Stimulated activated CD4-positive, alpha-beta T cell treated with anti-CD3 and anti-CD28 coated beads, TNF-alpha, amount 100 ng/mL, for 1 hour (primary cell): ENCODE measurements at places on chromosomes 3 and 15.

DNA sequence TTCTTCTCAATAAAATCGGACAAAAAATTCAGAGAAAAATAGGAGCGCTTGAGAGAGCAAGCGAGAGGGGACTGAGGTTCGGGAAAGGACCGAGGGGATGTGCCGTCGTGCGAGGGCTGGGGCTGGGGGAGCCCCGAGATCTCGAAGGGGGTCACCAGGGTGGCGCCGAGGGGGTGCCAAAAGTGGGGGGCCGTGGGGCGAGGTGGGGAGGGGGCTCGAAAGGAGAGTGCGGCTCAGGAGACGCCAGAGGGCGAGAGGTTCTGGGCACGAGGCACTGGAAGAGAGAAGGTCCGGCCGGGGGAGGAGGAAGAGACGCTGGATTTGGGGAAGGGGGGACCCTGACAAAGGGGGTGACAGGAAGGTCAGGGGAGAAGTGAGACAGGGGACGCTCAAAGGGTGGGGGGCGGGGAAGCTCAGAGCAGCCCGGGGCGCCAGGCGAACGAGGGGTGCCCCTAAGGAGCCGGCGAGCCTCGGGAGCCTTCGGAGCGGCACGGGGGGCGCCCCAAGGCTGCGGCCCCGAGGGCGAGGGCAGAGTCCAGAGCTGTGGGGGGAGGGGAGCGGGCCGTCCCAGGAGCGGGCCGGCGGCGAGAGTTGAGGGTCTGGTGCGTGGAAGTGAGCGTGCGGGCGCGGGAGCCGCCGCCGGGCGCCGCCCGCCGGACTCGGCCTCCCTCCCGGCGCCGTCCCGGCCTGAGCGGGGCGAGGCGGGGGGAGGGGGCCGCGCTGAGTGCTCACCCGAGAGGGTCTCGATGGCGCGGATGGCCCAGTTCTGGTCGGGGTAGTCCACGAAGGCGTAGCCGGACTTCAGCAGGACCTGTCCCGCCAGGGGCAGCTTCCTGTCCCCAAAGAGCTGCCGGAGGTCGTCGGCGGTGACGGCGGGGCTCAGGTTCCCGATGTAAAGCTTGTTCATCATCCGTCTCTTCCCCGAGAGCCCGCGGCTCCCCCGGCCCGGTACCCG lies 514 bp downstream of the IGF2BP2 start:
- DNase-seq = no peak

- no peak for DNase-seq
Observed at GRCh38 chr3:100500320-100500880, 8.0 kb downstream of the TMEM45A start.

GRCh38 chr3:143934791-143935190 lies 36.8 kb upstream of the DIPK2A start:
- no peak for DNase-seq

DNA sequence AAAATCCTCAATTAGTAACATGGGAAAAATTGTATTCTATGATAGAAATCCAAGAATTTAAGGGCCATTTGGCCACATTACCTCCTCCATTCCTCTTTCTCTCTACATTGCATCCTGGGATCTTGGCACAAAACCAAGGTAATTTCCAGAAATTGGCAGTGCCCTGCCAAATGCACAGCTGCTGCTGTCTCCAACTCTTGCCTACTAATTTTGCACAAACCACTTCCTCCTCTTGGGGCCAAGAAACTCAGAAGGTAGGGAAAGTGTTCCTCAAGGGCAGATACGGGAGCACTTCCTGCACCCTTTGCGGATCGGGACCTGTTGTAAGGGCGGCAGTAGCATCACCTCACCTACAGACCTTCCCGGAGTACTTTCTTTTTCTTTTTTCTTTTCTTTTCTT lies 57.8 kb downstream of the MAP3K13 start:
- no peak for DNase-seq

DNA sequence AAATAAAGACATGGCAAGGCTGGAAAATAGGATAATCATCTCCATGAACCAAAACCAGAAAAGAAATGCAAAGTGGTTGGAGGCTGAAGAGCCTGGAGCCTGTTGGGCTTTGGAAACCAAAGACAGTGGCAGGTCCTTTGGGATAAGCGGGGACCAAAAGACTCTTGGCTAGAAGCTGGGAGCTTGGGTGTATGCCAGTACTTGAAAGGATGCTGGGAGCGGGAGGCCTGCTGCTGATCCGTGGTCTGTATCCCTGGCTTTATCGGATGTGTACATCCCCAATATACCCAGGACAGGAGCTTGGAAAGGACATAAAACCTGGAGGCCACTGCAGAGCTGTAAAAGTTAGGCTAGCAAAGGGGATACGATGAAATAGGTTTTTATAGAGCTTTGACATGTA lies 1.3 kb upstream of the CHRNB4 start:
- no peak for DNase-seq

DNA sequence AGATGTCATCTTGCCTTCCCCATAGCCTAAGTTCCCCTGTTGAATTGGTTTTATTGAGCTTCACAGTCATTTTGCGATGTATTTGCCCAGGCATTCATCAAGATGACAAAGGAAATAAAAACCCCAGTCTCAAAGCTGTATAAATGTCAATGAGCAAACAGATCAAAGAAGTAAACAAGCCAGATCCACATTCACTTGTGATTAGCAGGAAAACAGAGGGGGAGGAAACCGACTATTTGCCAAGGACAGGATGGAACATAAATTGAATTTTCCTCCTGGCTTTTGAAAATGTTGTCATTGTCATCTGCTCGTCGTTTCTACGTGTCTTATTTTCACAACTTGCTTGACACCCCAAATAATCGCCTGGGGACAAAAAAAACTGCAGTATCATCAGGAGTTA lies 83.5 kb downstream of the SV2B start:
- no peak for DNase-seq

DNA sequence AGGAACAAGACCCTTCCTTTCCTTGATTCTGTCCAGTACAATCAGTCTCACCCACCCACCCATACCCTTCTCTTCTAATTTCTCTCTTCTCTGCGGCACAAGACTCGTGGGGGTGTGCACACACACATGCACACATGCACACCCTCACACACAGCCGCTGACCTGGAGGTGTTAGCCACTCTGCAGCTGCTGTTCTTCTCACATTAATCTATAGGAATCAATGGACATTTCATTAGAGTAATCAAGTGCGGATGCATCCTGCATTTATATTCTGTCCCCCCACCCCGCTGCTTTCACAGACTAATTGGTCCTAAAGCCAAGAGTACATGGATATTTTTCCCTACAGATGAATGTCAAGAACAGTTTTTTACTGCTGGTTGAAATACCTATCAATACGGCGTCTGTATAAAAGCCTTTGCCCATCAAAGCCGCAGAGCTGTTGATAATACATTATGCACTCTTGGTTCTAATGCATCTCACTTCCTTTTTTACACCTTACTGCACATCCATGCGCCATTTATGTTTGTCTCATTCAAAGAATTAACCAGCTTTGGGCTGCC lies 186.5 kb upstream of the ONECUT1 start:
- DNase-seq = no peak

DNA sequence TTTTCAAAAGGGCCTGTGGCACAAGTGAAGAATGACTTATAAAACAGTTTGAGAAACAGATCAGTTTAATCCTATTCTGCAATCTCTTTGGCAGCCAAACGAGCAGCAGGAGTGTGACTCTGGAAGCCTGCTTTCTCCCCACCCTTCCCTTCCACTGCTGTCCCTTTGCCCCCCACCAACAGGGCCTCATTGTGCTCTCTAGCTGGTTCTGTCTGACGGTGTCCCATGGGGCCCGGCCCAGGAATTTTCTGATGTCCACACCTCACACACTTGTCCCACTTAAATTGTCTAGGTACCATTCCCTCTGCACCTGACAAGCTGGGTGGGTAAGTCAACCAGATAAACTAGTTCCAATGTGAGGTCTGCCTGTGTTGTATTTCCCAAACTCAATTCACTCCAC lies 16.4 kb downstream of the SLCO2A1 start:
- DNase-seq = no peak

- no peak for DNase-seq
Observed at GRCh38 chr3:110246796-110247376, 824.7 kb upstream of the NECTIN3 start.

DNA sequence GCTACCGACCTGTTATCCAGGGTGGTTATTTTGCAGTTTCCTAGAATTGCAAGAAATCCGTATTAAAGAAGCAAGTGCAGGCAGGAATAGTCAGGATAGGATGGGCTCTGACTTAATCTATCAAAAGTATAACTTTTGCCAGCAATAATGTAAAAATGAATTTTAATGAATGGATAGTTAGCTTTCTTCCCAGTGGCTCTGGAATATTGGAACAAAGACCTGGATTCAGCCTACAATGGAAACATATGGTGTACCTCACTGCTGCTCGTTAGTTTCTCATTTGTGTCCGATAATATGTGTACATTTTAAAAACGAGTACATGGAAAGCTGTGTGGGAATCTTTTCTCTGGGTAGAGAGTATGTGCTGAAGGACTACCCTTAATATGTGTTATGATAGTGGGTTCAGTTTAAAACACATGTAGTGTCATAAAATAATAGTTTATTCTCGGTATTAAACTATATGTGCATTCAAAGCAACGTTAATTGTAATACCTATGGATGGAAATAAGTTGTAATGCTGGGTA lies 805 bp downstream of the SERPINI1 start:
- DNase-seq = no peak

GRCh38 chr3:188309437-188310269 lies 155.7 kb downstream of the LPP start:
- DNase-seq = no peak

DNA sequence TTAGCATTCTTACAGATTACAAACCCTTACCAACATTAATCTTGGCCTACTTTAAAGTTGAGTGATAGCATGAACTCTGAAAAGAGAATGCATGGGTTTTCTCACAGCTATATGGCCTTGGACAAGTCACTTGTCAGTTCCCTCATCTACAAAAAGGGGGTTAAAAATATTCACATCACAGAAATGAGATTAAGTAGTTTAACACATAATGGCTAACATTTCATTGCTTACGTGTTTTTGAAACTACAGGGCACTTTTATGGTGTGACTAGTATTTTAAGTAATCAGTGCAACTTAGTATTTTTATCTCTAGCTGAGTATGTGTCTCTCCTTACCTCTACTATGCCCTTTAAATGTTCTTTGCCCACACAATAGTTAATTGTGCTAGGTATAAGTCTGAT lies 13.8 kb downstream of the TRIM59 start:
- no peak for DNase-seq

GRCh38 chr15:87490666-87491065 lies 765.9 kb downstream of the NTRK3 start:
- DNase-seq = no peak

GRCh38 chr3:155352900-155353490 lies 59.5 kb upstream of the STRIT1 start:
- DNase-seq = no peak

DNA sequence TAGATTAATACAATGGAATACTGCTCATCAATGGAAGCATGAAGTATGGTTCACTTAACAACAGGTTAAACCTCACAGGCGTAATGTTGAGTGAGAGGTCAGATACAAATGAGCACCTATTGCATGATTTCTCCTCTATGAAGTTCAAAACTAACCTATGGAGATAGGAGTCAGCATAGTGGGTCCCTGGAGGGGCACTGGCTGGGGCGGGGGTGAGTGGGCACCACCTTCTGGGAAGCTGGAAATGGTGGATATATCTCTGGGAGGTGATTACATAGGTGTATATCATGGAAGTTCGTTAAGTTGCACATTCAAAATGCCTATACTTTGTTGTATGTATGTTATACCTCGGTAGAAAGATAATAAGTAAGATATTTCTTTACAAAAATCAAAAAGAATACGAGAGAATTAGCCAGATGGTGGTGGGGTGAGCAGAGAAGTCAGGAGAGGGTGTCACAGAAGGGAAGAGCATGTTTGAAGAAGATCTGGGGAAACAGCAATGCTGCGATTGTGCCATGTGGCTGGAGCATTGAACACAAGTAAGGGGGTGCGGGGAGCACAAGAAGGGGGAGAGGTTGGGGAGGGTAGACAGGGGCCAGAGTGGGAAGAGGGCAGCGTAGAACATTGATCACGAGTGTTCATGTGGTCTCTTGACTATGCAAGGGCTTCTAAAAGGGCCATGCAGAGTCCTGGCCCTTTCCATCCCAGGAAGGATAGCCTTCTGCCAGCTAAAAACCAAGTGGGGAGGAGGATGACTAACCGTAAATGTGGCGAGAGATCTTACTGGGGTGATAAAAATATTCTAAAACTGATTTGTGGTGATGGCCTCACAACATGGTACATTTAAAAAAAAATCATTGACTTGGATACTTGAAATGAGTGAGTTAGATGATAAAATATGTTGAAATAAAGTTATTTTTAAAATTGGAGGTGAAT lies 30.2 kb downstream of the ITGA11 start:
- no peak for DNase-seq

- DNase-seq = no peak
Observed at GRCh38 chr3:124969963-124970722, 35.6 kb upstream of the MUC13 start.

GRCh38 chr3:24154781-24155180 lies 209.7 kb downstream of the NR1D2 start:
- no peak for DNase-seq

DNA sequence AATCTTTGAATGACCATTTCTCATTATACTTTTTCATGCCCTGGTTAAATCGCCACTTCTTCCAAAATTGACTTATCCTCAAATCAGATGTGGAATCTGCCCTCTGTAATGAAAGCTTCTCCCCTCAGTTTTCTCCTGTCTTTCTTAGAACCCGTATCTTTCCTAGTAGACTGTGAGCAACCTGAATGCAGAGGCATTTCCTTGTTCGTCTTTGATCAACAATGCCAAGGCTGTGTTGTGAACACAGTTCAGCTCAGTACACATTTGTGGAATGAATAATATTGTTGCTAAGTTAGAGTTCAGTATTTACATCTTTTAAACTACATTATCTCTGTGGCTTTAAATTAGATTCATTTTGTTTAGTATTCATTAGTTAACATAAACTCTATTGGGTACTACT lies 123.3 kb downstream of the TPRG1 start:
- no peak for DNase-seq

- no peak for DNase-seq
Observed at GRCh38 chr15:60966316-60966715, 262.8 kb downstream of the RORA start.

DNA sequence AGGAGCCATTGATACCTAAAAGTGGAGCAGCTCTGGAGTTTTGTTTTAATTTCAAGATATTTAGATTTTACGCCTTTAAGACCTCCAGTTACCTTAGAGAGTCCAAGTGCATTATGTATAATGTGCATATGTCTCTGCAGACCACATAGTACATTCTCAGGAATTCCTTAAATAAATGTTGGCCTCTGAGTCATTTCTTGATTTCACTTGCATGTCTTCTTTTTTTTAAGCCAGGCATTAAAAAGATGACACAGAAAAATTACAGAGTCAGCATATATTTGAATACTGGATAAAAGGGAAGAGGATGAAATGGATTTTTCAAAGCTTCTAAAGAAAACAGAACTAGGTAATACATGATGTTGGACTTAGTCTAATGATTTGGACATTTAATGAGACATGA lies 125.2 kb downstream of the TMCO5A start:
- no peak for DNase-seq

- no peak for DNase-seq
Observed at GRCh38 chr3:182959474-182960350, 20.6 kb downstream of the DCUN1D1 start.

- no peak for DNase-seq
Observed at GRCh38 chr3:145936971-145937370, 224.0 kb downstream of the PLOD2 start.

GRCh38 chr3:139534455-139534812 lies 5.1 kb downstream of the RBP1 start:
- no peak for DNase-seq
